ENCODE measurements at places on chromosomes 11 and 22. TPM values are rescaled to one million over a fixed set of nuclear protein-coding genes. Genes with fewer than 3 reads are reported as not detected.

Gene OR4B1
- total RNA-seq = not detected

Gene APLP2
- total RNA-seq = 611 TPM

Gene SUSD2
- total RNA-seq = 0.13 TPM

Gene HBG2
- total RNA-seq = not detected

Gene FDXACB1
- 3.3 TPM for total RNA-seq

Gene HTR3B
- total RNA-seq = not detected

Gene ABCC8
- total RNA-seq = not detected

Gene THAP7
- 14.4 TPM for total RNA-seq

Gene MYRF
- 1.4 TPM for total RNA-seq

Gene CNTF
- total RNA-seq = 4.0 TPM

Gene BRSK2
- total RNA-seq = 0.36 TPM

Gene APOL5
- not detected for total RNA-seq

Gene TRAPPC4
- 52.0 TPM for total RNA-seq

Gene ACAT1
- total RNA-seq = 91.5 TPM

Gene IRAG1
- 0.13 TPM for total RNA-seq

Gene TRPC6
- not detected for total RNA-seq

Gene TYMP
- 4.4 TPM for total RNA-seq

Gene CLCF1
- 2.3 TPM for total RNA-seq

Gene ARAP1
- total RNA-seq = 62.0 TPM
